ENCODE measurements at places on chromosomes 5 and 9.

- DNase-seq: no peak
Measured at GRCh38 chr9:93093127-93093876, 2.7 kb upstream of the CARD19 start.

DNA sequence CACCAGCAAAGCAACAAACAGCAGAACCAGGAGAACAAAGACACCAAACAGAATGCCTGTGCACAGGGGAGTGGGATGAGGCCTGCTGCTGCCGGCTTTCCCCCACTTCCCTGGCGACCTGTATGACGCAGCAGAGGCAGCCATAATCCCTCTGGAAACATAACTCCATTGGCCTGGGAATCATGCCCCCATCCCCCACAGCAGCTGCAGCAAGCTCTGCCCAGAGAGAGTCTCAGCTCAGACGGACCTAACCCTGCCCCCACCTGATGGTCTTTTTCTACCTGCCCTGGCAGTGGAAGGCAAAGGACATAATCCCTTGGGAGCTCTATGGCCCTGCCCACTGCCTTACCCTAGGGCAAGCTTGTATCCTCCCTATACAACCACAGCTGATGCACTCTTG, 81.8 kb upstream of the FANCC start:
- no peak for DNase-seq

DNA sequence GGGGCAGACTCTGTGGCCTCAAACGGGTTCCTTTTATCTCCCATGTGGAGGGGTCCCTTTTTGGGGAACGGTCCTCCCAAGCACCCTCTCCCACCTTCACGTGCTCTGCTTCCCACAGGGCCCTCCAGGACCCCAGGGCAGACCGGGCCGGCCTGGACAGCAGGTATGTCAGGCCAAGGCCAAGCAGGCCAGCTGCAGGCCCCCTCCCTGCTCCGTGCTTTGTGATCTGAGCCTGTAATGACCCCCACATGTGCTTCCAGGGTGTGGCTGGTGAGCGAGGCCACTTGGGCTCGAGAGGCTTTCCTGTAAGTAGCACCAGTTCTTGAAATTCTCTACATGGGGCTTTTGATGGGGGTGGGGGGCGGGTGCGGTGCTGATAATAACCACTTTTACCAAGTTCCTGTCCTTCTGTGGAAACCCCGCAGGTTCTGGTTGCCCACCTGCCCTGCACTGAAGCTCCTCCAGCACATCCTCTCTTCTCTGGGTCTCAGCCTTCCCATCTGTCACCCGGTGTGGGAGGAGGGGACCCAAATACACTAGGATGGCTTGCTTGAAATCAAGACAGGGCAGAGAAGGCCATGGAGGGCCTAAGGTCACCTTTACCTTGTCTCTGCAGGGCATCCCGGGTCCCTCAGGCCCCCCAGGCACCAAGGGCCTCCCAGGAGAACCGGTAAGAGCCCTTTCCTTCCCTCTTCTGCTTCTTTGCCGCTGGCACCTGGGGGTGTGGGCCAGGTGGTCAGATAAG, 57.9 kb upstream of the ORM1 start:
- no peak for DNase-seq

GRCh38 chr9:133167769-133168168, 4.1 kb upstream of the GBGT1 start:
- no peak for DNase-seq

Measured in fibroblast of skin of left quadriceps (primary cell).